ENCODE measurements at places on chromosomes 1 and 21.

DNA sequence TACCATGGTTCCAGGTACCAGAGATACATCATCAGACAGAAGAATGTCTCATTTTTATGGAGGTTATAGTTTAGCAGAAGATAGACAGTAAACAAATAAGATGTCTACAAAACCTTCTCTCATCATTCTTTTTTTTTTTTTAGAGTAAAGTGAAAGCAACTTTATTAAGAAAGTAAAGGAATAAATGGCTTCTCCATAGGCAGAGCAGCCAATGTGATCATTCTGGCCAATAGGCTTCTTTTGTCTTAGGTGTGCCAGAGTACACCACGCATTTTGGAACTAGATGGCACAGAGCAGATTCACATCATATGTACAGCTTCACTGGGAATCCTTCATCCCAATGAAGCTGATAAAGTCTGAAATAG is 428.2 kb downstream of the SMYD3 start:
- no peak for DNase-seq

- no peak for DNase-seq
These were observed 7.4 kb upstream of the ERICH3 start for GRCh38 chr1:74681001-74681400.

DNA sequence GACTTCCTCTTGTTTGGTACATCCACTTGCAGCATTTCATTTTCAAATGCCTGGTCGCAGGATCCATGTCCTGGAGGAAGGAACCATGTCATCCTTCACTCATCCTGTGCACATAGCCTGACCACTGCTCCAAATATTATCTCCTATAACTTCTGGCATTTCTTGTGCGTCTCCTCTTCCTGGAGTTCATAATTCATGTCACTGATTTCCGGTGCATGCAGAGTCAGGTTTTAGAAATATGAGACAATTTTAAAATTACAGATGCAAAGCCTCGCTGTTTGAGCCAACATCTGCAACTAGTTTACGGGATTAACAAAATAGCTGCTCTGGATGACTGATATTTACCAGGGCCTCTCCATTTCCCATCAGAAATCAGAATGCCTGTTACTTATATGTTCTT is 268.1 kb downstream of the DNM3 start:
- DNase-seq: no peak

DNA sequence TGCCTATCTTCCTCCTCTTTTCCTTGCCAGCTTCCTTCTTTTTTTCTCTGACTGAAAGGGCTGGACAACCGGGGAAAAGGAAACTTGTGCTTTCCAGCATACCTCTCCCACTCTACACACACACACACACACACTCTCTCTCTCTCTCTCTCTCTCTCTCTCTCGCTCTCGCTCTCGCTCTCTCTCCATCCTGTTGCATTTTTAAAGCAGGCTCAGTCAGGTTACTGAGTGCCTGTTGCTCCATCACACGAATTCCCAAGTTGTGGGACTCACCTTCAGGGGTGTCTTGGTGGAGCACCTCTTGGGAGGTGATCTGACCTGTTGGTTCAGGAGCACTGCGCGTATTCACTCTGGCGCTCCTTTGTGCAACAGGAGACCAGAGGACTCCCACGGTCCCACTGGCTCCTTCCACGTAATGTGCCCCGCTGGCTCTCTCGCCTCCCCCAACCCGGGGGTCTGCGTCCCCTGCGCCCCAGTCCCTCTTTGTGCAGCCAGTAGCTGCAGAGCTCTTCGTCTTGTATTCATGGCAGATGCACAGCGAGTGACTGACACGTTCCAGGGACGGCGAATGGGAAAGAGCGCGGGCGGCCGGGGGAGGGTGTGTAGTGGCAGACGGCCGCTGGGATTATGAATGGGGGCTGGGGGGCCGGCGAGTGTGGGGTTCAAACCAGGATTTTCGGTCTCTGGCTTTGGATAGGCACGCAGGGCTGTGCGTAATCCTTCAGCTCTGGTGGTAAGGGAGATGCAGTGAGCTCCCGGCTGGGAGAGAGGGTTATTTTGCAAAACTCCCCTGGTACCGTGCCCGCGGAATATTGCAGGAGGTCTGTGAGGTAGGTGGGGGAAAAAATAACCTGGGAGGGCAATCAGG is 660 bp upstream of the PDE4B start:
- DNase-seq: peak; percentile 10

DNA sequence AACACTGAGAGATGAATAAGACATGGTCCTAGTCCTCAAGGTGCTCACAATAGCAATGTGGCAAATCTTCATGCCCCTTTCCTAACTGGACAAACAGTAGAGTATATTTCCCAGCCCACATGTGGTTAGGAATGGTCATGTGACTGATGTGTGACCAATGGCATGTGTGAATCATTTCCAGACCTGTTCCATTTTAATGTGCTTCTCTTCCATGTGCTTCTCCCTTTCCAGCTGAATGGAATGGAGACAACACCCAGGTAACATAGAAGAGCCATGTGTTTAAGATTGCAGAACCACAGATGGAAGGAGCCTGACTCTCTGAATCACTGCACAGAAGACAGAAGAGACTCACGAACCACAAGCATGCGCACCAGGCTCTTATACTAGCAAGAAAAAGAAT is 409.9 kb upstream of the NFIA start:
- no peak for DNase-seq

GRCh38 chr1:234699795-234700665 is 90.1 kb upstream of the IRF2BP2 start:
- DNase-seq: no peak

DNA sequence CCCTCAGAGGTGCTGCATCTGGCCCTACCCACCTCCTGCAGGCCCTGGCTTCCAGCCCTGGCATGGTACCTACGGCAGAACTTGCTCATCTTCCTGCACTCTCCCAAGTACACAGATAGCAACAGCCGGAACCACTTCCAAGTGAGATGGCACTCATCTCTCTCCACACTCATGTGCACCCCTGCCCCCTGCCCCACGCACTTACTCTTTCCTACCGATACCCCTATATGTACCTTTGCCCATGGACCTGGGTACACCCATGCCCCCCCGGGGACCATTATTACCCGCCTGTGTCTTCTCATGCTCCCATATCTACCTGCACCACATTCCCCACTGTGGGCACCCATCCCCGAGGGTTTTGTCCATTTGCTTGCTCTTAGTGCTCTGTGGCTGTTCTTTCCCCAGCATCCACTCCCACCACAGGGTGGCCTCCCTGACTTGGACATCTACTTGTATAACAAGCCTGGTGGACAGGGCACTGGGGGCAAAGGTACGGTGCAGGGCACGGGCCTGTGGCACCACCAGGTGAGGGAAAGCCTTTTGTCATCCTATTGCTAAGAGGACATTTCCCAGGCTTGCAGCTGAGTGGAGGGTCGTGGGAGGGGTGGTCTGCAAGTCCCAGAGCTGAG is 14.7 kb downstream of the HYI start:
- no peak for DNase-seq

GRCh38 chr1:17594690-17595601 is 55.4 kb downstream of the ARHGEF10L start:
- no peak for DNase-seq

DNA sequence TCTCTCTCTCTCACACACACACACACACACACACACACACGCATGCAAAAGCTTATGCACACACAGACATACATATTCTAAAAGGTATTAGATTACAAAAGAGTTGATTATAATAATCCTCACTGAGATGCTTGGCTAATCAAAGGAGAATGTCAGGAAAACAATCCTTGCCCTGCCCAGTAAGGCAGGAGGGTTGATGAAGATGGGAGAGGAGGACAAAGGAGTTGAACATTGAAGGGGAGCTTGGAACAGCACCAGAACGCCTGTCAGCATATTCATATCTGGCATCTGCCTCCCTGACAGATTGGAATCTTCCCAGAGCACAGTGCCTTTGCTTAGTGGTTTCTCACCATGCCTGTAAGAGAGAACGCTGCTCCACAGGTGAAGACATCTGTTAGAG is 68.6 kb upstream of the PALMD start:
- no peak for DNase-seq

- DNase-seq: no peak
These were observed 896.8 kb upstream of the ADGRL4 start for GRCh38 chr1:79903321-79903720.

GRCh38 chr1:27650539-27651175 is 15.7 kb upstream of the FGR start:
- DNase-seq: peak; percentile 58

DNA sequence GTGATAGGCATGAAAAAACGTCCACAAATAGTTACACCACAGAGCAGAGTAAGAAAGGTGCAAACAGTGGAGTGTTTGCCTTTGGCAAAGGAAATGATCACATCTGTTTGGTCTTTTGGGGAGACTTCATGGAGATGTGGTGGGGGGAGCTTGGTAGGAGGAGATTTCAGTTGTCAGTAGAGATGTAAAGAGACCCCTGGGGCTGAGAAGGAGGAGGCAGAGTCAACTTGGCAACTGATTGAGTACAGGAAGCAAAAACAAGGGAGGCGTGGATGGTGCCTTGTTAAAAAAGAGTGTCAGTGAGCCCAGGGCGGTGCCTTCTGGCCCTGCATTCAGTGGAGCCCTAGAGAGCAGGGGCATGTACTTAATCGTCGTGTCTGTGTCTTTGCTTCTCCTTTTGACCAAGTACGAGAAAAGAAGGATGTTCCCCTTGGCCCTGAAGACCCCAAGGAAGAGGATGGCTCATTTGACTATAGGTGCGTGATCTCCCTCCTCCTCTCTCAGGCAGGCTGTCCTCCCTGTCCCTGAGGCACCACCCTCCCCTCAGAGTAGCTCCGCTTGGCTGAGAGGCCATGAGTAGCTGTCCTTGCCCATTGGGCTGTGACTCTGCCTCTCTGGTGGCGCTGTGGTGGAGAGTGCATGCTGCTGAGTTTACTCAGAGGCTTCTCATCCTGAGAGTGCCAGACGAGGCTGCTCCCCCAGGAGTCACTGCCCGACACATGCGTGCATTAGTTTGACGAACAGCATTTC is 30.4 kb upstream of the CNTN2 start:
- no peak for DNase-seq

DNA sequence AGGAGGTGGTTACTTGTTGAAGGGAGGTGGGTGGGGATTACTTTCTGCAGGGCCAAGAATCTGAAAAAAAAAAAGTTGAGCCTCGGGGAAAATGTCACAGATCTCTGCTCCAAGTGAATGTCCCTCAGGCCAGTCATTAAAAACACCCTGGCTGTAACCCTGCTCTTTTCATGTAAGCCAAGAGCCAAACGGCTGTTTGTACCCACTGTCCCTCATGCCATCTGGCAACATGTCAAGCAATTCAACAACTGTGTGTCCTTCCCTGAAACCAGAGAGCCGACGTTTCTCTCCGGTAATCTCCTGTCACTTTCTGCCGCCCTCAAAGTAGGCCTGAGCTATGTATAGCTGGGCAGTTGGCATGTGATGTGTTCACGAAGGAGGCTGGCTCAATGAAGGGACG is 14.7 kb downstream of the CASQ2 start:
- no peak for DNase-seq

DNA sequence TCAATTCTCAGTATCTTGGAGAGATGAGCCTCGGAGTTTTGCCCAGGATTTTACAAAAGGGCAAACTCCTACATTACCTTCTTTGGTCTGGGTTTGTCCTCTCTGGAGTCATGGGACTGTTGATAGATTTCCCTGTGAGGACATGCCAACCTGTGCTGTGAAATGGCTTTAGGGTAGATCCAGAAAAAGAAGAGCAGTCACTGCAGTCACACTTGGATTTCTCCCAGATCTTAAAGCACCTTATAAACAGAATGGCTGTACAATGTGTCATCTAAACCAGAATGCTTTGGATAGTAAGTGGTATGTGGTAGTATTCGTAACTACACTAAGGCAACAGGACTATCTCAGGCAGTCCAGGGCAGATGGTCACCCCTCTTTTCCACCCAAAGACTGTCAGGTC is 1.9 kb upstream of the CSRP1 start:
- no peak for DNase-seq

DNA sequence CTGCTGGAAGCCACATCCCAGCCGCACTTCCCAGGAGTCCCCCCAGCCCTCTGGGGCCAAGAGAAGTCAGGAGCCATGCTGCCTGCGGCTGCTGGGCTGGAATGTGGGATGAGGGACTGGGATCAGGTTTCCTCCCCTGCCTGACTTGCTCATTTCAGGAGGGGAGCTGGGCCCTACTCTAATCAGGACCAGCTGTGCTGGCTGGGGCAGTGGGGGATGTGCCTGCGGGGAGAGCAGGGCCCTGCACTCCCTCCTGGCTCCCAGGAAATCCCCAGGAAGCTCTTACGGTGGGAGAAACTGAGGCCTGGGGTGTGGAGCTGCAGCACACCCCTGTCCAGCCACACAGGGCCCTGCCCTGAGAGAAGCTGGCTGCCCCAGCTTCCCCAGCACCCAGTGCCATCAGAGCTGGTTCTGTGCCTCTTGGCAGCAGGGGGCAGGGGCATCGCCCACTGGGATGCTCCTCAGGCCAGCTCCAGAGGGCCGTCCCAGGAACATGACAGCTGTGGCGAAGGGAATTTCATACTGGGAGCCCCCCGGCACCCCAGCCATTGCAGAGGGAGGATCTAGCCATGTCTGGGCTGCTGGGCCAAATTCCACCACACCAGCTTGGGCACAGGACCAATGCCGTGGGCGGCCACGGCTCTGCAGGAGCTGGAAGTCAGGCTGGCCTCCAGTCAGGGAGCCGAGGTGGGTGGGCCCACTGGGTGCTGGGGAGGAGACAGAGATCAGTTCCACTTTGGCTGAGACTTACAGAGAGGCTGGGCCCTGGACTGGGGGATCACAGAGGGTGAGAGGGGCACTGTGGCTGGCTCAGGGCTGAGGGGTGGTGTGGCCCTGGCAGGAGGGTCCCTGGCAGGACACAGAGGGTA is 21.3 kb upstream of the PRSS38 start:
- DNase-seq: peak; percentile 88

- DNase-seq: no peak
These were observed 107.6 kb upstream of the ETV3 start for GRCh38 chr1:157245823-157246222.

- no peak for DNase-seq
These were observed 52.0 kb downstream of the TP53BP2 start for GRCh38 chr1:223793716-223794115.

- DNase-seq: no peak
These were observed 22.5 kb upstream of the FCAMR start for GRCh38 chr1:206992790-206993189.

DNA sequence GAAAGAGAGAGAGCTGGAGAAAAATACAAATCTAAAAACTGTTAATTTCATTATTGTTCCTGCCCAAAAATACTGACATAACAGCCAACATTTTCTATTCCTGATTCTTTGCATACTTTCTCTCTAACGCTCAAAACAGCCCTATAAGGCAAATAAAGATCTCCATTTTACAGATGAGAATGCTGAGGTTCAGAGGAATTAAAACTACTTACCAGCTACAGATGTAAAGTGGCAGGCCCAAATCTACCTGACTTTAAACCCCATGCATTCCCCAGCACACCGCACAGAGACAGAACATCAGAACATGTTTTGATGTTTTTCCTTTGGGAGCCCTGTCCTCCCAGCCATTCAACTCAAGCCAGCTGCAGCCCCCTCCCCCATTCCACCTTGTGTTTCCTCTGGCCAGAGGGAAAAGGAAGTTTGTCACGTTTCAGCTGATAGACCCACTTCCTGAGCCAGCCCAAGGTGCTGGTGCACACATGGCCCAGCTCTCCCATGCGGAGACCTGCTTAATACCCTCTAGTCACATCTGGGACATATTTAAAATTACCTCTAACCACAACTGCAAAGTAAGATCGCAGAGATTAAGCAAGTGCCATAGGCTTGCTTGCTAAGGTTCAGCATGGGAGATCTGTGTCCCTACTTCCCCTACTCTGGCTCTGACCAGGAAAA is 133.1 kb upstream of the NFIA start:
- no peak for DNase-seq

- DNase-seq: no peak
These were observed 37.7 kb downstream of the SLC45A1 start for GRCh38 chr1:8355439-8356255.
